ENCODE measurements at places on chromosomes 3 and 15.

GRCh38 chr3:53089511-53089910, 40.7 kb downstream of the RFT1 start:
- DNase-seq = no peak

- no peak for DNase-seq
Observed at GRCh38 chr15:39239562-39239961, 341.3 kb upstream of the THBS1 start.

DNA sequence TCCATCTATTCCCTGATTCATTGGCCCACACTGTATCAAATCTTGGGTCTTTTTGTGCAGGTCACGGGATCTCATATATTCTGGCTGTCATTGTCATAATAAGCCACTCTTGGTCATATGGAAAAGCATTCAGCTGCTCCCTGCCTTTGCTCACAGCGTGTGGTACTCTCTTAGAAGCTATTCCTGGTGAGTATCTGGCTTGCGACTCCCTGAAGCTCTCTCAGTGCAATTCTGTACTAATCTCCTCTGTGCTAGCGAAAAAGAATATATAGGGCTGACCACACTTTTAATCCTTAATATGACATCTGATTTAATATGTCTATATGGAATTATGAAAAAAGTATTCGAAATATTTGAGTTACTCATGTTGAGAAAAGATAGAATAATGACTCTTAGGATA, 440.8 kb upstream of the GBE1 start:
- no peak for DNase-seq

DNA sequence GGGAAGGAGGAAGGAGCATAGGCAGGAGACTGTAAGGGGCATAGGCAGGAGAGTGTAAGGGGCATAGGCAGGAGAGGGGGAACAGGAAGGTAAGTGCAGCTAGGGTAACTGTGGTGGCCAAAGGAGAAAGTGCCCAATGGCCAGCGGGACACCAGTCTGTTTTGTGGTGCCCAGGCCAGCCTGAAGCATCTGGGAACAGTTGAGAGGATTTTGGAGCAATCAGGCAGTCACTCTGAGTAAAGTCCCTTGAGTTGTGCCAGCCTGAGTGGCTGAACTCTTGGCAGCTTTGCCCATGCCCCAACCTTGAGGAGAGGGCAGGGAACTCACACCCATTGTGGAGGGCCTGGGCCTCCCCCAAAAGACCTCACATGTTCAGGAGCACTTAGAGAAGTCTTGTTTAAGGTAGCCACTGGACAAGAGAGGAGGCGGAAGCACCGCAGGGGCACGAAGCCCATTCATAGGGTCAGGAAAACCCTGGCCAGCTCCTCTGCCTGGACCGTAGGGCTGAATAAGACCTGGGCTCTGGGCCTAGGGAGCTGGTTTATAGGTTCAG, 3.5 kb upstream of the TGM5 start:
- no peak for DNase-seq

GRCh38 chr3:111594205-111594604, 941 bp downstream of the ZBED2 start:
- DNase-seq = no peak

DNA sequence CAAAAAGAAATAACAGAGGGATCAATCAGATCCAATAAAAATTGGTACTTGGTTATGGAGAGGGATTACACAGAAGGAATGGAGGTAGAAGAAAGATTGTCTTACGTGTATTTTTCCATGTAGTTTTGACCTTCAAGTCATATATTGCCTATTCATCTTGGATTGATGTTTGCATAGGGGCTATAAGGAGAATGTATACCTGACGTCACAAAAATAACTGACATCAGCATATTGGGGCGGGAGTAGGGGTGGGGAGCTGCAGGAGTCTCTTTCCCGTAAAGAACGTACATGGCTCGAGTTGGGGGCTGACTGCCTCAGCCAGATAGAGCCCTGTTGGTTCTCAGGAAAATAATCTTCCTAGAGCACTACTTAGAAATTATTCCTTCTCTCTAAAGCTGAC, 5.9 kb upstream of the FURIN start:
- DNase-seq = no peak

DNA sequence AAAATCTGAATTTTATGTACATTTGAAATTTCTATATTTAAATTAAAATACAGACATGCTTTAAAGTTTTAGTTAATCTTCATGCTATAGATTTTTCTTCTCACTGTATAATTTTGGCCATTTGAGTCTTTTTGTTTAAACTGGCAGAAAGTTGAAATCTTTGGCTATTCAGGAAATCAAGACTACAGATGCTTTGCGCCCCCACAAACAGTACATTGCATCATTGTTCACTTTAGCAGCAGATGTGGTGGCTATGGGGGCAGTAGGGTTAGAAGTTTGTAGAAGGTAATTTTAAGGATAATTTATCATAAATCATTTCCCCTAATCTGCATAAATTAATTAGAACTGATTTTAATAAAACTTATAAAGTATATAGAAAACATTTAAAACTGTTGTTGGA, 20.9 kb downstream of the SPPL2A start:
- no peak for DNase-seq

Measured in cortex of kidney (tissue), 1 donor.